ENCODE measurements at places on chromosomes 12 and 14. TPM values are rescaled to one million over a fixed set of nuclear protein-coding genes. Genes with fewer than 3 reads are reported as not detected.

Gene PLEKHH1
- 81.8 TPM for polyA plus RNA-seq

Gene SMCO2
- polyA plus RNA-seq = 1.4 TPM

Gene RNASE13
- polyA plus RNA-seq = not detected

Gene CLEC9A
- polyA plus RNA-seq = not detected

Gene FLRT2
- polyA plus RNA-seq = 68.8 TPM

Gene ETFBKMT
- 3.6 TPM for polyA plus RNA-seq

Gene JKAMP
- polyA plus RNA-seq = 76.8 TPM

- peak; percentile 94 for DNase-seq
Measured at GRCh38 chr12:51863933-51864832, 15.7 kb upstream of the FIGNL2 start.

DNA sequence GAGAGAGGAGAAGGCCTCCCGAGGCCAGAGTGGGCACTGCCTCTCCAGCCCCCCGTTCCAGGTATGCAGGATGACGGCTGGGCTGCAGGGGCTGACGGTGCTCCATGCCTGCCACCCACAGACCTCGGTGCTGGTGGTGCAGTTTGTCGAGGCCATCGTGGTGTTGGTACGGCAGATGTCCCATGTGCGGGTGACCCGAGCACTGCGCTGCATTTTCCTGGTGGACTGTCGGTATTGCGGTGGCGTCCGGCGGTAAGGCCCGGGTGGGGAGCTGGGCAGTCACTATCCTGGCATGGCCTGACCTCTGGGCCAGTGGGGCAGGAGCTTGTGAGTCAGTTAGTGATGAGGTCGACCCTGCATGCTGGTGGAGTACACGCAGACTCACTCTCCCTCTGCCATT is 47.4 kb downstream of the TPCN1 start:
- no peak for DNase-seq

- no peak for DNase-seq
Measured at GRCh38 chr12:106885026-106885425, 70.7 kb upstream of the TMEM263 start.

- DNase-seq = no peak
Measured at GRCh38 chr12:104182621-104183378, 32.8 kb upstream of the TXNRD1 start.

GRCh38 chr14:90624732-90625400 is 191.4 kb downstream of the TTC7B start:
- DNase-seq = peak; percentile 40

GRCh38 chr12:96208346-96208745 is 14.2 kb downstream of the ELK3 start:
- no peak for DNase-seq

GRCh38 chr12:27151479-27151878 is 69.1 kb upstream of the C12orf71 start:
- no peak for DNase-seq

GRCh38 chr12:117878605-117879004 is 90.2 kb downstream of the KSR2 start:
- DNase-seq = no peak

- no peak for DNase-seq
Measured at GRCh38 chr12:79299447-79300198, 391.1 kb downstream of the PAWR start.

- no peak for DNase-seq
Measured at GRCh38 chr12:1858456-1858855, 38.1 kb downstream of the LRTM2 start.

DNA sequence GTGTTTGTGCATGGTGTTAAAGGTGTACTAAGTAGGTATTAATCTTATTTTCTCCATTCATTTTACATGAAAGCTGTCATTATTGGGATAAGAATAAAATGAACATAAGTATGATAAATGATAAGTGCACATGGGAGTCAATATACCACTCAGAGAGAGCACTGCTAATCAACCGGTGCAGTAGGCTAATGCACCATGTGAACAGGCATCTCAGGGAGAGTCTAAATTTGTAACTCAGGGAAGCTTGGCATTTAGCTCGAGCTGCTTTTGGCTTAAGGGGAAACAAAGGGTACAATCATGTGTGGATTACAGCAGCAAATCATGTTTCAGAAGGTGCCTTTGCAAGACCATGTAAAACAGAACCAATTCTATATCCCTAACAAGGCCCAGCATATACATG is 127.4 kb downstream of the MGST1 start:
- DNase-seq = no peak

DNA sequence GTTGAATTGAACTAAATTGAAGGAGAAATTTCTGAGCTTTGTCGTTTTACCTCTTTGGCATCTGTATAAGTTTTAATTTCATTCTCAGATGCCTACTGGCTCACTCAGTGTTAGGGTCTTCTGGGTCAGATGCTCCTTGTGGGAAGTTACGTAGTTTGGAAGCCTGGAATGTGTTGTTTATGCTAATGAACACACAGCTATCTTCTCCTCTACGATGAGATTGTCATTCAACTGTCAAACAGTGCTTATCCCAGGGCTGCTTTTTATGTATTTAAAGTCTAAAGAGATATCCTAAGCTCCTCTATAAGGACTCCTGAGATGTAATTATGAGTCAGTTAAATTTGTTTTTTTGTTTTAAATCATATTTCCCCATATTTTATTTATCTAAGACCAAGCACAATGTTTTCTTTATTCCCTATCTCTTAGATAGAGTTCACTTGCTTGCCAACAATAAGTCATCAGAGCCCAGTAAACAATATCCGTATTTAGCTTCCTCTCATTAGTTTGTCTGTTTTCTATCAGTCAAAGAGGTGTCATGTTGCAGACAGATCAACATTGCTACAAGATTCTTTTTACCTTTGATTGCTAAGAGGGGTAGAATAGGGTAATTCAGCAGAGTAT is 368.0 kb upstream of the PDE3A start:
- no peak for DNase-seq

DNA sequence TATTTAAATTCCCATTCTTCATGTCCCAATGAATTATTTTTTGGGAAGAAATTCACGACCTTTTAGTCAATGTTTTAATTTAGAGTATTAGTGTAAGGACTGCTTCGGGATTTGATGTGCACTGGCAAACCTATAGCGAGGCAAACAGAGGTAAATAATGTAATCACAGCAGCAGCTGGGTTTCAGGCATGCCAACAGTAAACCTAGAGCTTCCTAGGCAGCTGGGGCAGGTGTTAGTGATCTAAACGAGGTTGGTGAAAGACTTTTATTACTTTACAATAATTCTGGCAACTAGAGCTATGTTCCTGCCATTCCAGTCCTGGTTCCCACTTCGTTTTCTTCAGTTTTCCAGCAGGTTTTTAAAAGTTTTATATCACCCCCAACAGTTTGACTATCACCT is 1036.4 kb upstream of the FOXG1 start:
- DNase-seq = no peak

DNA sequence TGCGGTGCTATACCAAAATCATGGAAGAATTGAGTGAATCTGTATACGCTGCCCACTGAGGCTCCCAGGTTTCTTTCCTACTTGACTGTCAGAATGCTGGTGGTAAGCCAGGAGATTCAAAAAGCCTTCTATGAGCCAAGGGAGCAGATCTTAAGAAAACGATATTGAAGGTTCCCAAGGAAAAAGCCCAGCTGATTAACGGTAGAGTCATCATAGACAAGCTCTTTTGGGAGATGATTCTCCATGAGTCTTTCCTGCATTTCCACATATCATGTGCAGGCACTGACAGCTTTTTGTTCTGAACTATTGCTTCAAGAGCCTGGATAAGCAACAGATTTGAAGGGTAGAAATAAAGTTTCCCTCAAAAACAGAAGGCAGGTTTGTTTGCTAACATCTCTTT is 17.5 kb downstream of the SLC35F4 start:
- DNase-seq = no peak

DNA sequence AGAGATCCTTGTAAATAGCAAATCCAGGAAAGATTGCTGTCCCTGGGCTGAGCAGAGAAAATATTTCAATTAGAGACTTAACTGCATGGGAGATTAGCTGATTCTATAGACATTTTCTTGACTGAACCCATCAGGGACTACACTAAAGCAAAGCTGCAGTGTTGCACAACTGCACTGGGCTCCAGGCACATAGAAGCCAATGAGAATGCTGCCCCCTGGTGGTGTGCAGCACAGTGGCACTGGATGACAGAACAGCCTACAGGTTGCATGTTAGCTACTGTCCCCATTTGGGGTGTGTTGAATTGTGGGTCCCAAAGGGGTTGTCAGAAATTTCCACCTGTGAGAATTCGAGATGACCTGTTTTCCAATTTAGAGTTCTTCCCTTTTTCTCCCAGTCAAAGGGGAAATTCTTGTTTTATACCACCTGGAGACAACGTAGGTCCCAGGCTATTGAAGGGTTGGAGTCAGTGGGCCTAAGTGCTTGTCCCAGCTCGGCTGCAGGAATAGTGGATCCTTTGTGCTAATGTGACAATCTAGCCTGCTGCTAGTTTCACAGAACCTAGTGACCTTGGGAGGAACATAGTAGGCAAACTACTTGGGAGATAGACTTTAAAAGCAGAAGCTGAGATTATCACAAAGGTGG is 114.7 kb downstream of the SLC8A3 start:
- DNase-seq = peak; percentile 29

DNA sequence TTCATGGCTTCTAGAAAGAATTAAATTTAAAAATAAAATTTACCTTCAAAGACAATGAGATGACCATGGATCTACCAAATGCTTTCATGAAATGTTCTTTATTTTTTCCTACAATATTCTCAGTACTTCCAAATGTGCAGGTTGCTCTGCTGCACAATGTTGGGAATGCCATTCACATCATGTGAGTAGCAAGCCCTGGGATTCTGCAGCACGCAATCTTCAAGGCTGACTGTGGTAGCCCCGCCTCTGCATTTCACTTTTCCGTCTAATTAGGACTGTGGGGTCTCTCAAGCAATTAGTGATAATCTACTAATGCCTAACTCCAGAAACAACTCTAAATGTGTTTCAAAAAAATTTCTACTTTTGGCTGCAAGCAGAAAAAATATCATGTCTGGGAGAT is 13.7 kb upstream of the NTN4 start:
- DNase-seq = no peak

DNA sequence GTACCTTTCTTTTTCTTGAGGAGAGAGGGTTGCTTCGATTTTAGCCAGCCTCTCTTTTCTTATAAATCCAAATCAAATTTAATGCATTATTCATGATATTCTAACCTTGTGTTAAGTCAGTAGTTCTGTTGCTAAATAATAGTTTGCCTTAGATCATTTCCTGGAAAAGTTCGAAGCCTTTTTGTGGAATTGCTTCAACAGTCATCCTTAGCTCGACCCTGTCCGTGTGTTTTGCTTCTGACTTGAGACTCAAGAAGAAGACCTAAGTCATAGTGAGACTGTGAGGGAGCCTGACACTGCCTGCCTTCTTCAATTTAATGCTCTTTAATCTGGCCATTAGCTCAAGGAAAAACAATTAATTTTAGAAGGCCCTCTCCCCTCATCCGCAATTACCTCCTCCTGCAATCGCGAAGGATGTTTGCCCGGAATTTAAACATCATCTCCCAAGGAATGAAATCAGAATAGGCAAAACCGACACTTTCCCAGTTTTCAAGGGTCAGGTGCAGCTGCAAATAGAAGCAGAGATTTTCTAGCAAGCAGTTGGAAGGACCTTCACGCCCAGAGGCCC is 453 bp upstream of the SLC4A8 start:
- DNase-seq = no peak

DNA sequence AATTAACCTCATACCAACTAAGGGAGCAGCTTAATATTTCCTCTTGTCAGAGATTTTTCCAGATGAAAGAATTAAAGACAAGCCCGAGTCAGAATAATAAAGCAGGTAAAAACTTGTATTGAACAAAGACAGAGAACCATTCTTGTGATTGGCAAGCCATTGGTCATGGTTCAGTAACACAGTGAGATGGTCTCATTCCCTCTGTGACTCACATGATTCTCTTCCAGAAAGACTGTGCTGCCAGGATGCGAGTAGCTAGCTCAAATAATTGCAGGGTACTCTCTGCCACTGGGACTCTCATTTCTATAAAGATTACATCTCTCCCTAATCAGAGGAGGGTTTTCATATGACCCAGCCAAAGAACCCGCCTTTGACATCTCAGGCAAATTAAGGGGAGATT is 179.4 kb downstream of the PHLDA1 start:
- no peak for DNase-seq

- no peak for DNase-seq
Measured at GRCh38 chr14:49549881-49550280, 36.3 kb downstream of the RPS29 start.

DNA sequence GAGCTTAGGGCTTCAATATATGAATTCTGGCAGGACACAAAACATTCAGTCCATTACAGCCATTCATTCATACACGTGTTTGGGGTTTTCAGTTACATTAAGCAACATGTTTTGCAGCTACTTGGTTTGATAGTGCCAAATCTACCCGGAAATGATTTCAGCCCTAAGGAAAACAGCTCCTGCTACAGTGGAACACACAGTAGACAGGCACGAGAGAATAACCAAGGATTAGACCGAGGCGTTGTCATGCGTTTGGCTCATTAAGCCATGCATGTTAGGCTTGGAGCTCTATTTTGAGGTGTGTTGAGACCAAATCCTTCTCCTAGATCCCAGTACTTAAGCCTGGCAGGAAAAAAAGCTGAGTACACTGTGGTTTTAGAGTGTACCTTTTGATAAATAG is 177.4 kb downstream of the PRKCH start:
- no peak for DNase-seq

DNA sequence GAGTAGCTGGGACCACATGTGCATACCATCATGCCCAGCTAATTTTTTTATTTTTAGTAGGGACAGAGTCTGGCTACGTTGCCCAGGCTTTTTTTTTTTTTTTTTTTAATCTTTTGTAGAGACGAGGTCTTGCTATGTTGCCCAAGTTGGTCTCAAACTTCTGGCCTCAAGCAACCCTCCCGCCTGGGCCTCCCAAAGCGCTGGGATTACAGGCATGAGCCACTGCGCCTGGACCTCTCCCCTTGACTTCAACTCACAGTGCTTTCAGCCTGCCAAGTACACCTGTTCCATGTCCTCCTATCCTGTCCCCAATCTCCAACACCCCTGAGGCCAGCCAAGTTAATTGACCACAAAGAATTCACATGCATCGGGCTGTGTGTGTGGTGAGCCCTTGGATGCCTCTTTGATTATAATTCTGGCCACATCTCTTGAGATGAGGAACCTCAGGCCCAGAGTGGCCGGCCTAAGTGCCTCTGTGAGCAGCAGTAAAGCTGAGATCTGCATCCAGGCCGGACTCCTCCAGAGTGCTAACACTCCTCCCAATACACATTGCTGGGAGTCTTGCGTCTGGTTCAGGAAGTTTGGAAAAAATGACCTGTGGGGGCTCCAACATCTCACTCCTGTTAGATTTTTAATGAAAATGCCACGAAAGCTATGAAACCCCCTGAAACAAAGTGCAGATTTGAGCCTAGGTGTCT is 6.8 kb downstream of the RAB35 start:
- no peak for DNase-seq
